ENCODE measurements at places on chromosomes 1 and 21. TPM values are rescaled to one million over a fixed set of nuclear protein-coding genes. Genes with fewer than 3 reads are reported as not detected.

Gene TTC22
- total RNA-seq: not detected

Gene GGPS1
- 42.6 TPM for total RNA-seq

Gene PCNX2
- 0.11 TPM for total RNA-seq

Gene KIF17
- total RNA-seq: 0.24 TPM

Gene BACE2
- 0.07 TPM for total RNA-seq

Gene SLC45A1
- total RNA-seq: not detected

Gene LCE3E
- not detected for total RNA-seq

Gene AKIRIN1
- 154 TPM for total RNA-seq

Gene F5
- total RNA-seq: 38.5 TPM

Gene FAM78B
- total RNA-seq: 0.31 TPM

Gene SLC16A4
- total RNA-seq: 0.60 TPM

Gene TINAGL1
- total RNA-seq: 24.7 TPM

Gene EXOC8
- total RNA-seq: 7.9 TPM

Gene OR10Z1
- not detected for total RNA-seq

Gene FAM20B
- 34.3 TPM for total RNA-seq

Gene FYB2
- 1.4 TPM for total RNA-seq

Gene NUP210L
- not detected for total RNA-seq

Gene MYOG
- total RNA-seq: not detected

Gene PPOX
- total RNA-seq: 15.5 TPM

Gene EXTL1
- 0.28 TPM for total RNA-seq

Gene TMPRSS2
- 0.86 TPM for total RNA-seq

Gene TNFRSF1B
- not detected for total RNA-seq

Gene DNM3
- total RNA-seq: not detected

Gene ANGPTL3
- total RNA-seq: 0.51 TPM

Gene TRIM63
- total RNA-seq: not detected

Gene RFX5
- total RNA-seq: 32.0 TPM

Gene ACOT11
- total RNA-seq: 3.3 TPM

Gene SYDE2
- 5.3 TPM for total RNA-seq

Gene CYYR1
- total RNA-seq: not detected

Gene ITLN2
- total RNA-seq: not detected

Data from HepG2 (cell line).